ENCODE measurements at places on chromosomes 4 and X.

DNA sequence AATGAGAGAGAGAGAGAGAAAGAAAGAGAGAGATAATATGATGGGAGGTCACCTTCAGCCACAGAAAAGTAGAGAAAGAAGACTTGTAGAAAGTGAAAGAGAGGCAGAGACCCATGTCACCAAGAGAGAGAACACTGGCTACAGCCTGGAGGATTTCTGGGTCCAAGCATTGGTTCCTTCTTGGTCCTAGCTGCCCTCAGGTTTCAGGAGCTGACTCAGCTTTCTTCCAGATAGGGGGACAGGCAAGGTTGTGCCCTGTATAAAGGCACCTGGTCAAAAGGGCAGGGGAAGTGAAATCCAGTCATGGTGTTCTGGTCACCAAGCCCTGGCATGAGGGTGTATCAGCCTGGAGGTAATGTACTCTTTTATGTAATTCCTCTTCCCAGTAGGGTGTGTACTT is 47.5 kb upstream of the XK start:
- no peak for DNase-seq

- DNase-seq, result no peak
Observed at GRCh38 chr4:109848501-109848900, 594 bp downstream of the LRIT3 start.

DNA sequence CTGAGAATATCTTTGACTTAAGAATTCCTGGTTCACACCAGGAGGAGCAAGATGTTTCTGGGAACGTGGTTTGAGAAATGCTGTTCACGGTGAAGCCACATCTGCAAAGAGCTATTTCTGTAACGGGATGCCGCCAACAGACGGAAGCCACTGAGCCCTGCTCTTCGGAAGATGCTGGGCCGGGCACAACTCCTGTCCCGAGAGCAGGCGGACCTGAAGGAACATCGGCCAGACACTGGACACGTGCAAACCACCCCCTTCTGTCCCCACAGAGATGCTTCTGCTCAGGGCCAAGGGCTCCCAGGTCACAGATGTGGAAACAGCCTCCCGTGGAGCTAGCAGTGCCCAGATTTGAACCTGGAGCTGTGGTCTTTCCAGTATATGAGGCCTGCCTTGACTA is 24.3 kb downstream of the HMX1 start:
- DNase-seq, result no peak

DNA sequence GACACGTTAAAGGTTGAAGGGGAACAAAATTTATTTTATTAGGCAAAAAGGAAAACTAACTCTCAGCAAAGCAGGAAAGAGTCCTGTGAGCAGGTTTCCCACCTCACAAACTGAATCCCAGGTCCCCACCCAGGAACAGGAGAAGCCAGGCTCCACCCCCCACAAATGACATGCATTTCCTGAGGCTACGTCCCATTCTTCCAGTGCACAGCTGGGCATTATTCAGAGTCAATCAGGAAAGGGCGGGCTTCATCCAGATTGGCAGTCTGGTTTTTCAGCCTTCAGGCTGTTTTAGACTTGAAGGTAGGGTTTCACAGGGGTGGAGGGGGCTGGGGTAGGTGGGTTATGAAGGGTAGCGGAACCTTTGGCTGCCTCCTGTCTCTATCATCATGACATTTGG is 11.9 kb upstream of the ASIC5 start:
- DNase-seq, result no peak

- no peak for DNase-seq
Observed at GRCh38 chrX:41779030-41779564, 55.1 kb downstream of the GPR82 start.

DNA sequence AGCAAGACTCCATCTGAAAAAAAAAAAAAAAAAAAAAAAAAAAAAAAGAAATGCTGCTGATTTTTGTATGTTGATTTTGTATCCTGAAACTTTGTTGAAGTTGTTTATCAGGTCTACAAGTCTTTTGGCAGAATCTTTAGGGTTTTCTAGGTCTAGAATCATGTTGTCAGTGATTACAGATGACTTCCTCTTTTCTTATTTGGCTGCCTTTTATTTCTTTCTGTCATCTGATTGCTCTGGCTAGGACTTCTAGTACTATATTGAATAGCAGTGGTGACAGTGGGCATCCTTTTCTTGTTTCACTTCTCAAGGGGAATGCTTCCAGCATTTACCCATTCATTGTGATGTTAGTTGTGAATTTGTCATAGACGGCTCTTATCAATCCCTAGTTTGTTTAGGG is 334.4 kb downstream of the SPRY1 start:
- no peak for DNase-seq

GRCh38 chrX:87392369-87392768 is 125.2 kb upstream of the KLHL4 start:
- no peak for DNase-seq

DNA sequence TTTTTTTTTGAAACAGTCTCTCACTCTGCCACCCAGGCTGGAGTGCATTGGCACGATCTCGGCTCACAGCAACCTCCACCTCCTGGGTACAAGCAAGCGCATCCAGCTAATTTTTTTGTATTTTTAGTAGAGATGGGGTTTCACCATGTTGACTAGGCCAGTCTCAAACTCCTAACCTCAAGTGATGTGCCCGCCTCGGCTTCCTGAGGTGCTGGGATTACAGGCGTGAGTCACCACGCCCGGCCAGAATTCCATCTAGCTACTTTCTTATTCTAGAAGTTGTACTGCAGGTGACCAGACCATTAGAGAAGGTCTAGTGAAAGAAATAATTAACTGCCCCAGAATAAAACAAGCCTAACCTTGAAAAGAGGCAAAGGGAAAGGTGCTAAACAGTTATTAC is 2.3 kb downstream of the LRBA start:
- DNase-seq, result no peak

GRCh38 chrX:39149761-39150160 is 348.5 kb downstream of the MID1IP1 start:
- peak; percentile 38 for DNase-seq

DNA sequence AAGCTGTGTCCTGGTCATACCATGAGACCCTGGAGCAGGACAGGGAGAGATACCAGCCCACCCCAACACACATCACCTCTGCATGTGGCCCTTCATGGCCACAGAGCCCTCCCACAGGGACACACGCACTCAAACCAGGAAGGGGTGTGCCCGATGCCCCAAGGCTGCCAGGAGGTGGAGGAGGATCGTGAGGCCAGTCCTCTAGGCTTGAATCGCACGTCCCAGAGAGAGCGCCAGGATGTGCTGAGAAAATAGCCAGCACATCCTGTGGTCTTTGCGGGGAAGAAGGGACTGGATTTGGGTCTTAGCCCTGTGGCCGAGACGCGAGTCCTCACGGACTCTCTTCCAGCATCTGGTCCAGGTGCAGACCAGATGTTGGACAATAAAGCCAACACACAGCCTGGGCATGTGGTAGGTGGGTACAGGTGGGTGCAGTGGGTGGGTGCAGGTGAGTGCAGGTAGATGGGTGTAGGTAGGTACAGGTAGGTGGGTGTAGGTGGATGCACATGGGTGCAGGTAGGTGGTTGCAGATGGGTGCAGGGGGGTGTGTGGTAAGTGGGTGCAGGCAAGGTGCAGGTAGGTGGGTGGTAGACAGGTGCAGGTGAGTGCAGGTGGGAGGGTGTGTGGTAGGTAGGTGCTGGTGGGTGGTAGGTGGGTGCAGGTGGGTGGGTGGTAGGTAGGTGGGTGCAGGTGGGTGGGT is 94.3 kb upstream of the AFAP1 start:
- DNase-seq, result no peak

DNA sequence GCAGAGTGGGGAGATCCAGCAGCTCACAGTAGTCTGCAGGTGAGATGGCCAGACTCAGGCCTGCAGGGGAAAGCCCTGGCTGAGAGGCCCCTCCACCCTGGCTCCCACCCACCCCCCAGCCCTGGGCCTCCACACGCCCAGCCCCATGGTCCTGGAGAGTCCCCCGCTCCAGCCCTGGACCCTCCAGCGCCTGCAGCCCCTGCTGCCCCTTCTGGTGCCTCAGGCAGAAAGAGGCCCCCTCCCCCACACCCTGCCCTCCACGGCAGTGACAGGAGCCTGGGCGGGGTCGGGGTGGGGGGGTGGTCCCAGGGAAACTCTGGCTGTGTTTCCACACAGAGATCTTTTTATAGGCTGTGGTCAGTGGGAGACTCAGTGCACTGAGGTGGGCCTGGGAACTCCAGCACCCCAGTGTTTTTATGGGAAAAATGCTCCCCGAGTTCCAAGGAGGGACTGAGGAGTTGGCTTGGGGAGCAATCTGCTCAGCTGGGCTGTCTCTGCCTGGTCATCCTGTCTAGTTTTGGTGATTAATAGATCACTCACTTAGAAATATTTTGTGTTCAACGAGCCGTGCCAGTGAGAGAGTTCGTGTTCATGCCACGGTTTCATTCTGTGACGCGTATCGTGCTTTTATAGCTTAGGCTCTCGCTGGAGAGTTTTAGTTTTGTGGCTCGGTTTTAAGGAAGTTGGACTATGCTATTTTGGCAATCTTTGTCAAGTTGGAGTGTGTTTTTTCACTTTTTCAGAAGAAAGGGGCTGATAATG is 53.1 kb upstream of the HGFAC start:
- DNase-seq, result no peak

DNA sequence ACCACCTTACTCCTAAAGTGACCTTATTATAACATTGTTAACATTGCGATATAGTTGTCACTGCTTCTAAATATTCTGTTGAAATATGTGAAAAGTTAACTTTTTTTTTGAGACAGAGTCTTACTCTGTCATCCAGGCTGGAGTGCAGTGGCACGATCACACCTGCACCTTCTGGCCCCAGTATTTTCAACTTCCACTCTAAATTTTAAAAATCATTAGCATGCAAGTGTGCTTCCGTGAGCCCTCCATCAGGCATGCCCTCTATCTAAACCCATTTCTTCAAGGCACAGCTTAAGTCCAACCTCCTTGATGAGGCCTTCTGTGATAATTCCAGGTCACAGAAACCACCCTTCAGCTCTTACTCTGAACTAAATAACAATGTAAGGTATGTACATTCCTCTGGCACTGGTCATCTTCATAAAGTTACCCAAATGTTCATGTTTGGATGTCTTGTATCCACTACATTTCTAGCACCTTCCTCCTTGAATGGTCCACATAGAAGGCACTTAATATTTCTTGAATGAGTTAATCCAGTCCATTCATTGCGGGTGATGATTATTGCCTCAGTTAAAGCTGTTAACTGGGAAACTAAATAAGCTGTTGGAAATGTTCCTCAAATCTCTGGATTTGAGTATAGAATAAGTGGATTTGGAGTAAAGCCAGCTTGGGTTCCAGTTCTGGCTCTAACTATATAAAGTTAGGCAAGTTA is 38.6 kb upstream of the TMEM131L start:
- DNase-seq, result no peak

- DNase-seq, result no peak
Observed at GRCh38 chr4:127936974-127937373, 28.0 kb downstream of the MFSD8 start.

DNA sequence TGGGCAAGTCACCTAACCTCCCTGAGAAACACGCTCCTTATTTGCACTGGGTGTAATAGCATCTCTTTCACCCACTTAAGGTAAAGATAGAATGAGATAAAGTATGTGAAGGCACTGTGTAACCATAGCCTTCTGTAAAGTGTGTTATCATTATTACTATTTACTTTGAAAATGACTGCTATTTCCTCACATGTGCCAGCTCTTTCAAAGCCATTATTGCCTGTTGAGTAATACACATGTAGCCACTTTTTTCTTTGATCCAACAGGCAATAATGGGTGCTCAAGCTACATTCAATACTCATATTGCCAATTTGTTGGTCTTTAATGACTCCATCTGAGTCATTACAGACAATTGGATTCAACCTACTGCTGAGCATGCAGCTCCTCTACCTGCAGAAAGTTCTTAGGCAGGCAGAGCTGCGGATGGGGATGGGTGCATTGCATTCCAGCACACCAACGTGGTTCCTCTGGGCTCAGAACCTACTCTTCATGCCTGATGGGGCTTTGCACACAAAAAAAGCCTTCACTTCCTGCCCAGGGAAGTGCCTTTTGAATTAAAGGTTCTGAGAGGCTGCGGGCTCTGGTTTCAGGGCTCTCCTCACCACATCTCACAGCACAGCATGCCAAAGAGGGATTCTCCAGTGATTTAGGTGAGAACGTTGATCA is 9.7 kb downstream of the PTCHD1 start:
- no peak for DNase-seq

- no peak for DNase-seq
Observed at GRCh38 chrX:130165181-130165702, 399 bp downstream of the AIFM1 start.

DNA sequence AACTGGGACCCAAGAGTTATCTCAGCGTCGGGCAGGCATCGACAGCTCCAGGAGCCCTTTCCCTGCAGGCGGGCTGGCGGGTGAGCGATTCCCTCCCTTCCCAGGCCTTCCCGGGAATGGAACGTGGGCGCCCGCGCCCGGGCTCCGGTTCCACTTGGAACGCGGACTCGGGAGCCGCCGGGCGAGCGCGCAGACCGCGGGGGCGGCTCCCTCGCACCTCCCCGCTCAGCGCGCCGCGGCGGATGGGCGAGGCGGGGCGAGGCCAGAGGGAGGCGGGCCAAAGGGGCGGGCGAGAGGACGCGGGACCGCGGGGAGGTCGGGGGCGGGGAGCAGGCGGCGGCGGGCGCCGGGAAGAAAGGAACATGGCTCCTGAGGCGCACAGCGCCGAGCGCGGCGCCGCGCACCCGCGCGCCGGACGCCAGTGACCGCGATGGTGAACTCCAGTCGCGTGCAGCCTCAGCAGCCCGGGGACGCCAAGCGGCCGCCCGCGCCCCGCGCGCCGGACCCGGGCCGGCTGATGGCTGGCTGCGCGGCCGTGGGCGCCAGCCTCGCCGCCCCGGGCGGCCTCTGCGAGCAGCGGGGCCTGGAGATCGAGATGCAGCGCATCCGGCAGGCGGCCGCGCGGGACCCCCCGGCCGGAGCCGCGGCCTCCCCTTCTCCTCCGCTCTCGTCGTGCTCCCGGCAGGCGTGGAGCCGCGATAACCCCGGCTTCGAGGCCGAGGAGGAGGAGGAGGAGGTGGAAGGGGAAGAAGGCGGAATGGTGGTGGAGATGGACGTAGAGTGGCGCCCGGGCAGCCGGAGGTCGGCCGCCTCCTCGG is at the start of gene PKD2:
PKD2 (plus strand) TSS at position 332 of the 818 bp plus-strand sequence; CDS start at position 431, 99 bp downstream.
- DNase-seq, result peak; percentile 14

GRCh38 chr4:133148690-133149363 is at the start of gene PCDH10:
Gene PCDH10 (plus strand): TSS chr4:133149294. CDS start chr4:133150141, 847 bp downstream.
- no peak for DNase-seq

DNA sequence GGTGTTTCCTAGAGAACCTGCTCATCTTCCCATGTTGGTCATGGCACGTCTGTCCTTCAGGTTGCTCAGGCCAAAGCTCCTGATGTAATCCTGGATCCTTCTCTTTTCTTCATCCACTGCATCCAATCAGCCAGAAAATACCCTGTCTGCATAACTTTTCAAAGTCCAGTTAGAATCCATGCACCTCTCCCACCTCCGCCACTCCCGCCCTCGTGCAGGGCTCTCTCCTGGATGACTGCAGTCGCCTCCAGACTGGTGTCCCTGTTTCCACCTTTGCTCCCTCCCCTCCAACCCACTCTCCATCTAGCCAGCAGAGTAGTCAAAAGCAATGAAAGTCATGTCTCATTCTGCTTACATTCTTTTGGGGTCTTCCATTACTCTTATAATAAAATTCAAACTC is 16.0 kb downstream of the CNGA2 start:
- no peak for DNase-seq

DNA sequence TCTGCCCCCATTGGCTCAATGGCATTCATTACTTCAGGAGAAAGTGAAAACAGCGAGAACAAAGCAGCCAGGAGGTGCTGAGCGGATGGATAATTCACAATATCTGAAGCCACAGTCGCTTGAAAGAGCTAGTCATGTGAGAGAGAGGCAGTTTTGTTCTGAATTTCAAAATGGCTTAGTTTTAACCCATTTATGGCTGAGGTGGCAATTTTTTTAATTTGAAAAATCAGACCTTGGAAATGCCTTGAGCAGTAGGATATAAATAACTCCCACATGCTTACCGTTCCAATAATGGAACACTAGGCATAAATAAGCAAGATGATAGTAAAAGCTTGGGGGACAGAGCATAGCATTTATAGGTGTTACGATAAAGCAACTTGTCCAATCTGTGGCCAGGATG is 56.9 kb upstream of the CBR4 start:
- DNase-seq, result no peak
